Thymus (tissue), 14 donors: ENCODE measurements at places on chromosomes 11 and 22.

- DNase-seq: no peak
Measured at GRCh38 chr11:111697933-111698371, 68.2 kb downstream of the PPP2R1B start.

GRCh38 chr11:14357881-14358728 is 878 bp downstream of the RRAS2 start:
- peak; percentile 13 for DNase-seq

- DNase-seq: no peak
Measured at GRCh38 chr11:31819621-31820437, 8.7 kb upstream of the PAX6 start.

- DNase-seq: no peak
Measured at GRCh38 chr11:41119484-41119883, 340.0 kb downstream of the LRRC4C start.

DNA sequence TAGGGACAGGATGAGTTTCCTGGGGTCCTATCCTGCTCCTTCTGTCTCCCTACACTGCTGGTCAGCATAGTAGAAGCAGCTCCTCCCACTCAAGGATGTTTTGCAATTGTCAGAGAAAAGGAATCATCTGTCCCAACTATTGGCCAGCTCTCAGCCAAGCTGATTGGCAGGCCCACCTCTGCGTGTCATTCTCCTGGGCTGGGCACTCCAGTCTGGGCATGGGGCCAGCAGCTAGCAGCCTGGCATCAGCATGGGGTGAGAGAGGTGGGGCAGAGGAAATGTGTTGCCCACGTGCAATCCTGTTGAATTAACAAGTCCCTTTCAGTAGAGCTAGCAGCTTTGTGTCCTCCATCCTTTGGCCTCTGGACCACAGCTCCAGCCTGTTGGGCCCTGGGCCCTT is 14.1 kb downstream of the ANKK1 start:
- DNase-seq: no peak

- DNase-seq: peak; percentile 25
Measured at GRCh38 chr22:20268279-20269012, at the start of gene RTN4R. TSS of gene RTN4R (minus strand) at chr22:20268318. CDS start at chr22:20268092, 226 bp downstream.

DNA sequence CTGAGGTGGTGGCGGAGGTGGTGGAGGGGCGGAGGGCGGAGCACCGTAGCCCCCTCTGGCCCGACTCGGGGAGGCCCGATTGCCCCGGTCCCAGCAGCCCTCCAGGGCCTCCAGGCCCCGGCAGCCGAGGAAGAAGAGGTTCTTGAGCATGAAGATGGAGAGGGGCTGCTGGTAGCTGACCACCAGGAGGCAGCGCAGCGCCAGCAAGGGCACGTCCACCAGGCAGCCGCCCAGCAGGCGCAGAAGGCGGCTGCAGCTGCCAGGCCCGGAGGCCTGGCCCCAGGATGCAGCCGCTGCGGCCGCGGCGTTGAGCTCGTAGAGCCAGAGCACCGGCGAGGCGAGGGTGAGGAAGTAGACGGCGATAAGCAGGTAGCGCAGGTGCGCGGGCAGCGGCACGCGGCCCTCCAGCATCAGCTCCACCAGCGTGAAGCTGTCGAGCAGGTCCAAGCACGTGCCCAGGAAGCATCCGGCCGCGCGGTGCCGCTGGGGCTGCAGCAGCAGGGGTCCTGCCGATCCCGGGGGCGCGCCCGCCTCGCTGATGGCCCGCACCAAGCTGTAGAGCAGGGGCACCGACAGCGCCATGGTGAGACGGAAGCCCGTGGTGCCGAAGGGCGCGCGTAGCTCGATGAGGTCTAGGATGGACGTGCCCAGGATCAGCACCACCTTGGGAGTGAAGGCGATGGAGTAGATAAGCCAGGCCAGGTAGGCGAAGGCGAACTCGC is 1.5 kb downstream of the TMEM121B start:
- DNase-seq: peak; percentile 21

DNA sequence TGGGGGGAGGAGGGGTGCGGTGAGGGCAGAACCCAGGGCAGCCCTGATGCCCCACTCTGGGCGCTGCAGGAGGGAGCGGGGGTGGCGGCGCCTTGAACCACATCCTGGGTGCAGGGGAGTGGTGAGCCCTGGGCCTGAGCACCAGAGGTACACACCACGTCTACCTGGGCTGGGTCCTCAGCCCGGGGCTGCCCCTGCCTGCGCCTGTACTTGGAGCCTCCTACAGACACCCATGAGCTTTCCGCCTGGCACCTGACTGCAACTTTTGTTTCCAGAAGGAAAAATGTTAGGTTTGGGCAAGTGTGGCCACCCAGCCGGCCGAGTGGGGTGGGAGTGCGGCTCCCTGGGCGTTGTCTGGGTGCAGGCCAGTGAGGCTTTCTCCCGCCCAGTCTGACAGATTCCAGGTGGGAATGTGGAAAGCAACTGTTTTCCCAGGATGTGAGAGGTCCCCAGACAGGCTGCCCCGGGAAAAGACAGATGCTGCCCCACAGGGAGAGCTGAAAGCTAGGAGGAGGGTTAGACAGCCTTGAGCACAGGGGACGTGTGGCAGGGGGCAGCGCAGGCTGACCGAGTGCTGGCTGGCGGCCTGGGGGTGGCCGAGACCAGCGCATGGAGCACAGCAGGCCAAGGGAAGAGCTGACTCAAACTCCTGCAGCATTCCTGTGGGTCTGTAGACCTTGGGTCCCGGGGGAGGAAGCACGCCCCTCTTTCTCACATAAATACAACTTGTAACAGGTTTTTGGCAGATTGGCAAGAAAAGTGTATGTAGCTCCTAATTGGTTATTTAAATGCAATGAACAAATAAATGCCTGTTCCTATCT is 44.1 kb downstream of the GNB1L start:
- peak; percentile 21 for DNase-seq

DNA sequence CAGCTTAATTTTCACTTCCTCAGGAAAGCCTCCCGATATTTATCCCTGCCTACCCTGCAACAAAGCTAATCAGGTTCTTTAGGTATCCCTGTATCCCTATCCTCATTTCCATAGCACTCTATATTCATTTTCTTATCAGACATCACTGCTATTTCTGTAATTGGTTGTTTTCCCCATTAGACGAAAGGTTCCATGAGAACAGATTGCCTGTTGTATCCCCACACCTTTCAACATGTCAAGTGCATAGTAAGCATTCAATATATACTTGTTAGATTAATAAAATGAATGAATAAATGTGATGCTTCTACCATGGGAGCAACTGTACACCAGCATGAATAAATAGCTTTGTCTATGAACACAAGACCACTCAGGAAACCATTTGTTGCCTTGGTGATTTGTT is 499.8 kb downstream of the DLG2 start:
- no peak for DNase-seq

GRCh38 chr11:119433358-119433725 is 10.4 kb upstream of the THY1 start:
- no peak for DNase-seq

DNA sequence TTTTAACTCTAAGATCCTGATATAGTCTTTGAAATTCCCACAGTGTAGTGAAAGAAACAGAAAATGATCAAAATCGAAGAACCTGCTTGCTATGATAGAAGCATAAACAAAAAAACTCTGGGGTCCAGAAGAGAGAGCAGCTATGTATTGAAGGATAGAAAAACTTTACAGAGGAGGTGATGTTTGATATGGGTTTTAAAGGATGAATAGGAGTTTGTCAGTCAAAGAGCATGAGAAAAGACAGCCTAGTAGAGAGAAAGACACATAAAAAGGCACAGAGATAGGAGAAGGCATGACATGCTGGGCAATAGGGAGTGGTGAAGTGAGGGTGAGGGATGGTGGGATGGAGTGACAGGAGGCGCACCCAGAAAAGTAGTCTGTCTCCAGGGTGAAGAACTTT is 168.0 kb downstream of the INSC start:
- DNase-seq: no peak

DNA sequence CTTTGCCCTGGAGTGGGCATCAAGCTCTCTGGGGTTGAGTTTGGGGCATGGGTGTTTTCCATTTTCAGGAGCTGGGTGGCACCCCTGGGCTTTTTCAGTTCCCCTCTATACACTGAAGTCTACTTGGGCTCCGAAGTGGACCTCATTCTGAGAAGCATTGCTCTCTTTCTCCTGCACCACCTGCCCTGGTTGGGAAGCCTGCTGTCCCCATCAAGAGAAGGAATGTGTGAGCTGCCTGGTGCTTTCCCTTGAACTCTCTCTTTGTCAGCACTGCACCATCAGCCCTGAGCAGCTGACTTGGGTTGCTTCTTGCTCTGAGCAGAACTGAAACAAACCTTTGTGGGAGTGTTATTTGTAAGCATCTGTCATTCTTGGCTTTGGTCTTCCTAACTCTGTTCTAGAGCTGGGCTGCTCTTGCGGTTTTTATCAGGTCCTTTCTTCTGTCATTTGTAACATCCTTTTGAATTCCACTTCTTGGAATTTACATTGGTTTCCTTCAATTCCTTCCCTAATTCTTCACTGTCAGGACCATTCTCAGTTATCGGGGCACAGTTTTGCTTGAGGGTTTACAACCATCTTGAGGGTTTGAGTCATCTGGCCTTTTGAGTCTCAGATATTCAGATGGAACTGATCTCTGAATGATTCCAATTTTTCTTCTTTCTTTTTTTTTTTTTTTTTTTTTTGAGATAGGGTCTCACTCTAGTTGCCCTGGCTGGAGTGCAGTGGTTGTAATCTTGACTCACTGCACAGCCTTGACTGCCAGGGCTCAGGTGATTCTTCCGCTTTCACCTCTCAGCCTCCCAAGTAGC is 20.5 kb downstream of the UBE2L3 start:
- DNase-seq: peak; percentile 38
